K562 (cell line): ENCODE measurements at places on chromosomes 1 and 21. TPM values are rescaled to one million over a fixed set of nuclear protein-coding genes. Genes with fewer than 3 reads are reported as not detected.

DNA sequence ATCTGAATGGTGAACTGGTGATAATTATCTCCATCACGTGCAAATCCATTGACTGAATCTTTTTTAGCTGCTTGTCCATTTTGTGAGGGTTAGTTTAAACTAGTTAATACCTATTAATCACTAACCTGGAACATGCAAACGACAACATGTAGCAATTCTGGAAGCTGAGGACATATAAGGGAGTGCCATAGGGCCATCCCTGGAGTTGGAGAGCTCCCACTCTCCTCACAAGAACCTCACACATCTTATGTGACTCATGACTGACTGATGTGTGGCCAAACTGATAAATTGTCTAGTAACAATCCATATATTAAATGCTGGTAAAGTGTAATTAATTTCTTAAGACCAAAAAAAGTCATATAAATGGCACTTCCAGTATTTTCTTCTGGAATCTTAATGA, 62.9 kb upstream of the HOOK1 start:
- H3K27me3 ChIP-seq, result no peaks in the 10 kb centered on the region
- H3K4me3 ChIP-seq, result no peak overlapping the region
- H3K36me3 ChIP-seq, result no peaks in the 10 kb centered on the region
- DNase-seq, result no peak
- H3K27ac ChIP-seq, result no peak overlapping the region
- H3K4me1 ChIP-seq, result no peaks in the 10 kb centered on the region

DNA sequence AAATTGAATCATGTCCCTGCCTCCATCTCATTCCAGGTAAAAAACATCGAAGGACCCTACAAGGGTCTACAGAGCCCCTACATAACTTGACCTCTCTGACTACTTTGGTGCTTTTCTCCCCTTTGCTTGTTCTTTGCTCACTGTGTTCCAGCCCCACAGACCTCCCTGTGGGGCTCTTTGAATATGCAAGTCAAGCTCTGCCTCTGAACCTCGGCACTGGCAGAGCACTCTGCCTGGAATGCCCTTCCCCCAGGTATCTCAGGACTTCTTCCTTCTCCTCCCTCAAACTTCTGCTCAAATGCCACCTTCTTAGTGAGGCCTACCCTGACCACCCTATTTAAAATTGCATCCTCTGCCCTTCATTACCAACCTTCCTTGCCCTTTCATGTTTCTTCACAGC, 87.8 kb upstream of the CD34 start:
- no peak for DNase-seq
- H3K4me1 ChIP-seq, result no peaks in the 10 kb centered on the region; the same call in 2 of the 3 replicates
- H3K27ac ChIP-seq, result no peak overlapping the region

GRCh38 chr1:93600663-93601062, 81.0 kb downstream of the BCAR3 start:
- no peak overlapping the region for H3K4me3 ChIP-seq
- no peaks in the 10 kb centered on the region for H3K36me3 ChIP-seq
- no peak for DNase-seq
- H3K27me3 ChIP-seq, result peaks cover 55% of the 10 kb centered on the region
- no peaks in the 10 kb centered on the region for H3K4me1 ChIP-seq

GRCh38 chr1:245516284-245516759, 361.5 kb downstream of the KIF26B start:
- no peak overlapping the region for H3K4me3 ChIP-seq
- H3K4me1 ChIP-seq, result no peaks in the 10 kb centered on the region
- H3K27ac ChIP-seq, result no peak overlapping the region
- H3K27me3 ChIP-seq, result peaks cover 17% of the 10 kb centered on the region
- no peaks in the 10 kb centered on the region for H3K36me3 ChIP-seq
- peak; percentile 31 for DNase-seq

GRCh38 chr21:42411197-42411869, 7.6 kb downstream of the UBASH3A start:
- peak; percentile 66 for DNase-seq
- peaks cover 21% of the 10 kb centered on the region for H3K4me1 ChIP-seq
- H3K27ac ChIP-seq, result no peak overlapping the region
- H3K4me3 ChIP-seq, result no peak overlapping the region

OR2L13 gene
- polyA plus RNA-seq, result not detected in 2 replicates

TSPEAR gene
- not detected in 2 replicates for polyA plus RNA-seq

- H3K4me1 ChIP-seq, result no peaks in the 10 kb centered on the region
- no peak overlapping the region for H3K4me3 ChIP-seq
- peaks cover 5% of the 10 kb centered on the region; the same call in 1 of the 3 replicates for H3K27me3 ChIP-seq
- H3K27ac ChIP-seq, result no peak overlapping the region
- H3K36me3 ChIP-seq, result no peaks in the 10 kb centered on the region
These were observed 33.1 kb upstream of the LMO4 start for GRCh38 chr1:87295445-87296110.

DNA sequence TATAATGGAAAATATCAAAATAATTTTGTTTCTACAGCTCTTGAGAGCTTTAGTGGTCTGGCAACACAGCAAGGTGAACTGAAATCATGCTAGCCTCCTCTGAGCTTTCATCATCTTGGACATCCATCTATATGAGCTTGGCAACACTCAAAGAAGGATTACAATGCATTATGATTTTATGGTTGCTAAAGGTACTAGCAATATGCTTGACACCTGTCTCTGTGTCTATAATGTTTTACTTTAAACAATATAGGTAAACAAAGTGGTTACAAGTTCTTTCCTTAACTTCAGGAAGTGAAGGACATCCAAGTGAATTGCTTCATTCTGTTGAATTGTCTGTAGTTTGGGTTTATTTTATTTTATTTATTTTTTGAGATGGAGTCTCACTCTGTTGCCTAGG, 203.7 kb upstream of the RRP15 start:
- H3K27ac ChIP-seq, result no peak overlapping the region
- H3K4me3 ChIP-seq, result no peak overlapping the region
- no peaks in the 10 kb centered on the region for H3K36me3 ChIP-seq
- DNase-seq, result no peak

DNA sequence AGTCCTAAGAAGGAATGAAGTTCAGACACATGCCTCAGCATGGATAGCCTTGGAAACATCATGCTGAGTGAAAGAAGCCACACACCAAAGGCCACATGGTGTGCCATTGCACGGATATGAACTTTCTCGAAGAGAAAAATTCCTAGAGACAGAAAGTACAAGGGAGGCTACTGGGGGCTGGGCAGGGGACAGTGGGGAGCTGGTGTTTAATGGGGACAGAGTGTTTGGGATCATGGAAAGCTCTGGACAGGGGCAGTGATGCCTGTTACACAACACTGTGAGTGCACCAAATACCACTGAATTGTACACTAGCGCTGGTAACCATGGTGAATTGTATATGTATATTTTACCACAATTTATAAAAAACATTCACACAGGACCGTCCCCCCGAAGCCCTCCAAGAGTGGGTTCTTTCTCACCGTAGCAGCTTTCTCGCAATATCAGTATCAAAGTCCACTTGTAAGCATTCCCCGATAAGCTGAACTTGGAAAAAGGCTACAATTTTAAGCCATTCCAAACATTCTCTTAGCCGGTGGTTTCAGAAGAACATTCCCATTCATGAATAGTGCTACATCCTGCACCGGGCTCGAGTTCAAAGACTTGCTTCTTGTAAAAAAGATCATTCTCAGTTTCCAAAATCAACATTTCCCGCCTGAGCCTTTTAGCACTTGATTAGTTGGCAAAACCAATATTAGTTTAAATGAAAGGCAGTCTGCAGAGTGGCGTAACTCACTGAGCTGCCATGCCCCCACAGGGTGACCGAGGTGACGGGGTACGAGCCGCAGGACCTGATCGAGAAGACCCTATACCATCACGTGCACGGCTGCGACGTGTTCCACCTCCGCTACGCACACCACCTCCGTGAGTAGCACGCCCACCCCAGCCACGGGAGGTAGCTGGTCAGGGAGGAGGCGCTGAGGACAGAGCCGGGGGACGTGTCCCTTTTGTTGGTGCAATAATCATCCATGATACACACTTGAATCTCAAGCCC, 31.7 kb downstream of the SIM2 start:
- peaks cover 3% of the 10 kb centered on the region; the same call in 1 of the 2 replicates for H3K4me1 ChIP-seq
- H3K27ac ChIP-seq, result no peak overlapping the region
- H3K4me3 ChIP-seq, result no peak overlapping the region
- peaks cover 89% of the 10 kb centered on the region for H3K27me3 ChIP-seq

- no peaks in the 10 kb centered on the region for H3K27me3 ChIP-seq
- no peak overlapping the region for H3K4me3 ChIP-seq
- no peak overlapping the region for H3K27ac ChIP-seq
- no peaks in the 10 kb centered on the region for H3K36me3 ChIP-seq
- H3K4me1 ChIP-seq, result no peaks in the 10 kb centered on the region
- no peak for DNase-seq
These were observed 1060.4 kb upstream of the TMPRSS15 start for GRCh38 chr21:19463966-19464365.

CASQ1 gene
- not detected in 2 replicates for polyA plus RNA-seq

DNA sequence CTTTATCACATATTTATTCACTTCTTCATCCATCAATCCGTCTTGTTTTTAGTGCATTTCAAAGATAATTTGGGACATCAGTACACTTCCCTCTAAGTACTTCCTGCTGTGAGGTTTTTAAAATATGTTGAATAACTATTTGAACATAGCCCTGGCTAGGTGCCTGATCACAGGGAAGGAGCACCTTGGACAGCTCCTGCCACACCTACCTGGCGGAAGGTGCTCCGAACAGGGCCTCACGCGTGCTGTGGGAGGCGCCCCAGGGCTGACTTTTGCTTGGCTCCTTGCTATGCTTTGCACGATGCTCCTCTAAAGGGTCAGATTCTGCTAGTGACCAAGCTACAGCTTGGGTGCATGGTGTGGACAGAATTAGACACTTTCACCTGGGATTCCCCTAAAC, 4.9 kb upstream of the ATXN7L2 start:
- no peak overlapping the region for H3K27ac ChIP-seq
- H3K4me1 ChIP-seq, result peaks cover 10% of the 10 kb centered on the region; the same call in 2 of the 3 replicates
- H3K36me3 ChIP-seq, result no peaks in the 10 kb centered on the region
- peaks cover 43% of the 10 kb centered on the region for H3K27me3 ChIP-seq
- DNase-seq, result peak; percentile 66

- no peaks in the 10 kb centered on the region for H3K36me3 ChIP-seq
- no peaks in the 10 kb centered on the region for H3K27me3 ChIP-seq
- H3K4me1 ChIP-seq, result peaks cover 21% of the 10 kb centered on the region
- peak; percentile 80 for DNase-seq
- peak overlapping the region; percentile 87 for H3K4me3 ChIP-seq
- peak overlapping the region; percentile 87 for H3K27ac ChIP-seq
These were observed 32.6 kb downstream of the DNTTIP2 start for GRCh38 chr1:93846206-93846991.
